ENCODE measurements at places on chromosomes 7 and 10.
A peak's percentile ranks its signal among the peaks of the same experiment; 100 is the strongest.

DNA sequence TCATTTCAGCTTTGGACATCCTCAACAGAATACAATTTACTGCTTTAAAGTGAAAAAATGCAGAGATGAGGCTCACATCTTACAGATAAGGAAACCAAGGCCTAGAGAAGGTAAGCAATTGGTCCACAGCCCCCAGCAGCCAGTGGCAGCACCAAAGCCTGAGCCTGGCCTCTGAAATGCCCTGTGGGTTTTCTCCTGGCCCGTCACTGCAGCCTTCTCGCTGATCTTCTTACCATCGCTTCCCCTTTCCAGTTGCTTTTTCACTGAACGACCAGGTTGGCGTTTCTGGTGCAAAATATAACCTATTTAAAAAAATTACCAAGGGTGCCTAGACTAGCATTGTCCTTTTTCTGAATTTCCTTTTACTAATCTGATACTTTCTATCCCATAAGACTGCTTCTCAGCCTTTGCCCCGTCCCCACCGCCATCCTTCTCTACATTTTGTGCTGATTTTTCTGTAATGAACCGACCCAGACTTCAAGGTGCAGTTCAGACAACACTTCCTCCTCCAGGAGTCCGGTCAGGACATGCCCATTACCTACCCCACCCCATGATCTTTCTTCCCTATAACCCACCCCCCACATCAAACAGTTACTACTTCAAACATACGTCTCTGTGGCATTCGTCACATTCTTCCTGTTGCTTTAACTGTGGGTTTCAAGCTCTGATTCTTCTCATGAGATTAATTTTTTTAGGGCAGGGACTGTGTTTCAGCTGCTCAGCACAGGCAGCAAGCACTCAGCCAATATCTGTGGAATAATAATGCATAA, 289.4 kb downstream of the DNAJB6 start:
- peak; percentile 34 for DNase-seq

DNA sequence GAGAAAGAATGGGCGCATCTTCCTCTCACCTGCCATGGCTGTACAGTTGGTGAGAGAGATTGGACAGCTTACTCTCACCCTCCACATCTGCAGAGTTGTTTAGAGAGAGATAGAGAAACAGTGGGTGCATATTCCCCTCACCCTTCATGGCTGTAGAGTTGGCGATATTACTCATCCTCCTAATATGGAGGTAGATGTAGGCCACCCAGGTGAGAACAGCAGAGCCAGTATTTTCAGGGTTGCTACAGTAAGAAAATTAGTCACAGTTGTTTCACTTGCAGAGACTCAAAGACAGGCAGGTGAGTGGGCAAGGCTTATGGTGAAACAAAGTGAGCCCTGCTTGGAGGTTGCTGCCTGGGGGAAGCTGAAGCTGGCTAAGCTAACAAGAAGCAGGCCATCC, 65.0 kb upstream of the PFKP start:
- no peak for DNase-seq

- DNase-seq = peak; percentile 17
These were observed 106.2 kb upstream of the SEMA3D start for GRCh38 chr7:85292908-85293576.

- DNase-seq = no peak
These were observed 44.3 kb downstream of the OGDH start for GRCh38 chr7:44650772-44651171.

DNA sequence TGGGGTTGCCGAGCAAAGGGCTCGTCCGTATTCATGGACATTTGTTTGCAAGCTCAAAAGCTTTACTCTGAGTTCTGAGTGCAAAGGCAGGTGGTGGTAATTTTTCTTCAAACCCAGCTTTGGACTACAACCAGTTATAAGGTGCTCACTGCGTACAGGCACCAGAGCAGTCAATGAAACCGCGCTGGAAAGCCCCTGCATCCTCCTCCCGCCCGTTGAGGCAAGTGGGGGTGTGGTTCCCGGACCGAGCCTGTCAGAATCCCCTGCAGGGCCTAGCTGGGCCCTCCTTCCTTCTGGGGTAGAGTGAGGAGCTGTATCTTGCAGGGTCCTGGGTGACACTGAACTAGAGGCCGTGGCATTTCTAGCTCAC, 22.3 kb downstream of the AMZ1 start:
- no peak for DNase-seq

- DNase-seq = peak; percentile 54
These were observed 27.9 kb downstream of the GTF2IRD1 start for GRCh38 chr7:74481458-74482196.

GRCh38 chr7:81685270-81685868, 84.5 kb downstream of the HGF start:
- DNase-seq = no peak

GRCh38 chr10:78831461-78831860, 237.3 kb upstream of the ZMIZ1 start:
- no peak for DNase-seq

GRCh38 chr7:25722856-25723255, 429.1 kb upstream of the NFE2L3 start:
- no peak for DNase-seq
